ENCODE measurements at places on chromosomes 2 and 18.

- no peak for DNase-seq
Observed at GRCh38 chr2:175007510-175007909, 2.3 kb upstream of the CHN1 start.

DNA sequence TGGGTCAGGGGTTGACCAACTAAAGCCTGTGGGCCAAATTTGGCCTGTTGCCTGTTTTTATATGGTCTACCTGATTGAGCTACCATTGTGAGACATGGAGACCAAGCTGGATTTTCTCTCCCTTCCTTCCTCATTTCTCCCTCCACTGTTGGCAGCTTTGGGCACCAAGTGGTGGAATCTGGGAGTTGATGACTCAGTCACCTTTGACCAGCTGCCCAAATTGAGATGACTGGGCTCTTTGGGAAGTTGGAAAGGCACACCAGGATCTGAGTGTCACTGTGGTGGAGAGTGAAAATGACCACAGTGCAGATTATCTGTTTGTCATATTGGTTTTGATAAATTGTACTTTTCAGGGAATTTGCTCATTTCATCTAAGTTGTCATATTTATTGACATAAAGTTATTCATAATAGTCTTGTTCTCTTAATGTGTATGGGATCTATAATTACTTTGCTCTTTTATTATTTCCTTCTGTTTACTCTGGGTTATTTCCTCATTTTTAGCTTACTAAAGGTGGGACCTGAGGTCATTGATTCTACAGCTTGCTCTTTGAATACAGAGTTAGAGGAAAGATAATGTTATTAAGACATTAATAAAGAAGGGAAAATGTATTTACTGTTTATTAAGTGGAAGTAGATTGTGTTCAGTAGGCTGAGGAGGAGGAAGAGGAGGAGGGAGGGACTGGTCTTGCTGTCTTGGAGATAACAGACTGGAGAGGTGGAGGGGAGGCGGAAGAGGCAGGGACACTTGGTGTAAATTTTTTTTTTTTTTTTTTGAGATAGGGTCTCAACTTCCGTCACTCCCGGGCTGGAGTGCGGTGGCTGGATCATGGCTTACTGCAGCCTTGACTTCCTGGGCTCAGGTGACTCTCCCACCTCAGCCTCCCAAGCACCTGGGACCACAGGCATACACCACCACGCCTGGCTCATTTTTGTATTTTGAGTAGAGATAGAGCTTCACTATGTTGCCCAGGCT, 31.8 kb downstream of the AGFG1 start:
- no peak for DNase-seq

DNA sequence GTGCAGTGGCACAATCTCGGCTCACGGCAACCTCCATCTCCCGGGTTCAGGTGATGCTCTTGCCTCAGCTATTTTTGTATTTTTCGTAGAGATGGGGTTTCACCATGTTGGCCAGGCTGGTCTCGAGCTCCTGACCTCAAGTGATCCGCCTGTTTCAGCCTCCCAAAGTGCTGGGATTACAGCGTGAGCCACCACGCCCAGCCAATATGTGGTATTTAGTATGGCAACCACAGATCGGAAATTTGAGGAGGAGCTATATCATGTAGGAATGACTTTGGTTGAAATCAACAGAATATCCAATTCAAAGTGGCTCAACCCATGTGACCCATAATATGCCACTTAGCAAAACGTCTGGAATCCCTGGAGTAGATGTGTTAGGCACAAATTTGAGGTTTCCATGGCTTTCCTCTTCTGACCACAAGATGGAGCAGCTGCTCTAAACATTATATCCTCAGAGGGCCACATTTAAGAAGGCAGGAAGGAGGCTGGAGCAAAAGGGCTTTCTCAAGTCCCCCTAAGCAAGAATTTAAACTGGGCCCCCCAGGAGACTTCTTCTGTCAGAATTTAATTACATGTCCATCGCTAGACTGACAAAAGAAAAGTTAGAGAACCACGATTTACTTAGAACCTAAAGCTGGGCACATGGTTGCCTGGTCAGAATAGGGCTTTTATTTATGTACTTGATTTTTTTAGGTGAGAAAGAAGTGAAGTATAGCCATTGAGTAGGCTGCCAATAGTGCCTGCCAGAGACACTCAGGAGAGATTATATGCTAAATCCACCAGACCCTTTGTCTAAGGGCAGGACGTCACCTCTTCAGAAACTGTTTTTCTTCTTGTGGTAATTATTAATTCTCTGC, 49.6 kb upstream of the ITSN2 start:
- no peak for DNase-seq

DNA sequence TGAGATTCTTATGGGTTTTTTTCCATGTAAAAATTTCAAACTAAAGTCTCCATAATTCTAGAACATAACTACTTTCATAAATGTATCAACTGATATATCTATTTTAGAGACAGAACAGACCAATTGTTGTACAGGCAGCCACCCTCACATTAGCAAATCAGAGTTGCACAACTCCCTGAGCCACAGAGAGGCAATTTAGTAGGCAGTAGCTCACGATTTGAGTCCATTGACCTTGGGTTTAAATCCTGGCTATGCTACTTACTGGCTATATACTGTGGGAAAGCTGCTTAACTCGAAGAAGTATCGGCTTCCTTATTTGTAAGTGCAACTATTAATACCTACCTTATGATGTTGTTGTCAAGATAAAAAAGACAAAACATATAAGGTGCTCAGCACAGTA, 16.2 kb downstream of the MTIF2 start:
- DNase-seq: no peak

DNA sequence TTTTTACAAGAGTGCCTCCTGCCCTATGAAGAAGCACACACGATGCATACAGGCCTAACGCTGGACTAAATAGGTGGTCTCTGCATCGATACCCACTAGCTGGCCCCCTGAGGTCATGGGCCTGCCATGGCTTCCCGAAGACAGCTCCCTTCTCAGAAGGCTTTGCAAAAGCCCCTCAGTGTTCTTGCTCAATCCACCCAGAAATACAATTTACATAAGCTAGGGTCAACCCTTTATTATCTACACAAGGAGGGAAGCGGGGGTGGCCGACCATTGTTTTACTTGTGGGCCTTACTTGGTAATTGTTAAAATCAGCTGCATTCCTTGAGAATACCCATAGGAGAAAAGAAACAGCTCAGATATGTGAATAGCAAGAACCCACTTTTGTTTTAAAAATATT, 28.5 kb downstream of the UXS1 start:
- DNase-seq: no peak

DNA sequence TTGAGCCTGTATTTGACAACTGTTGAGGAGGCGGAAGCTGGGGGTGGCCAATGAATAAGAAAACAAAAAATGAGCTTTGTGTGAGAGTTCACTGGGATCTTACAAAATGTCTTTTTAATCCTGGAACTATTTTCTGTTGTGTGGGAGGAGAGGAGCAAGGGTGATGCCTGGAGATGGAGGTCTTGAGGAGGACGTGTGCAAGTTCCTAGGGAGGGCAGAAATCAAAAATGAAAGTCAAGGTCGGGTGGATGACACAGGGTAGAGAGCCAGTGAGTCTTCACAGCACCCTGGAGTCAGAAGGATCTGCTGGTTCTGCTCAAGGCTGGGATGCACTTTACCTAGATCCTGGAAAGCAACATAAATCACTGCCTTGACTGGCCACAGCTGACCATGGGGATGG, 180.3 kb upstream of the PKDCC start:
- no peak for DNase-seq

DNA sequence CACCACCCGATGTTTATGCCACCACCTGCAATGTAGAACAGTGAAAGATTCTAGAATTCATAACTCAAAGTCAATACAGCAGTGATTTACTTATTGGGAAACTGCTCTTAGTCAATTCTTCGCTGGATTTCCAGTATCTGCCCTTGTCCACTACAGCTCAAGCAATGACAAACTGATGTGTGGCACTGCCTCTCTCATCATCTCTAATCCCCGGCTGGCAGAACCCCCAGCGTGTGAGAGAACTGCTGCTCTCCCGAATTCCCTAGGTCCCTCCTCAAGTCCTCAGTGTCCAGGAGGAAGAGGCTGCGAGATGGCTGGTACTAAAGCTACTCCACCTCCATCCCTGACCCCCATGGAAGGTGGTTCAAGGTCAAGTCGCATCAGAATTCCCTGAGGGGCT, 1.6 kb downstream of the TXNL4A start:
- DNase-seq: no peak

DNA sequence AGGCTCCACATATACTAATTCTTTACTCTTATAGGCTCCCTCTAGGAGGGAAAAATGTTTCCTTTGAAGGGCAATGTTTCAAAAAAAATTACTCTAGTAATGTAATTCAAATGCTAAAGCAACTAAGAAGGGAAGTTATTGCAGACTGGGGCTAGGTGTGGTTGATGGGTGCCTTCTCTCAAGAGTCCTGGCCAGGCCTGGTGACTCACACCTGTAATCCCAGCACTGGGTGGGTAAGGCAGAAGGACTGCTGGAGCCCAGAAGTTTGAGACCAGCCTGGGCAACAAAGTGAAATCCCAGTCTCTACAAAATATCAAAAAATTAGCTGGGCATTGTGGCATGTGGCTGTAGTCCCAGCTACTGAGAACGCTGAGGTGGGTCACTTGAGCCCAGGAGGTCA, 31.2 kb upstream of the CDKL4 start:
- DNase-seq: no peak

DNA sequence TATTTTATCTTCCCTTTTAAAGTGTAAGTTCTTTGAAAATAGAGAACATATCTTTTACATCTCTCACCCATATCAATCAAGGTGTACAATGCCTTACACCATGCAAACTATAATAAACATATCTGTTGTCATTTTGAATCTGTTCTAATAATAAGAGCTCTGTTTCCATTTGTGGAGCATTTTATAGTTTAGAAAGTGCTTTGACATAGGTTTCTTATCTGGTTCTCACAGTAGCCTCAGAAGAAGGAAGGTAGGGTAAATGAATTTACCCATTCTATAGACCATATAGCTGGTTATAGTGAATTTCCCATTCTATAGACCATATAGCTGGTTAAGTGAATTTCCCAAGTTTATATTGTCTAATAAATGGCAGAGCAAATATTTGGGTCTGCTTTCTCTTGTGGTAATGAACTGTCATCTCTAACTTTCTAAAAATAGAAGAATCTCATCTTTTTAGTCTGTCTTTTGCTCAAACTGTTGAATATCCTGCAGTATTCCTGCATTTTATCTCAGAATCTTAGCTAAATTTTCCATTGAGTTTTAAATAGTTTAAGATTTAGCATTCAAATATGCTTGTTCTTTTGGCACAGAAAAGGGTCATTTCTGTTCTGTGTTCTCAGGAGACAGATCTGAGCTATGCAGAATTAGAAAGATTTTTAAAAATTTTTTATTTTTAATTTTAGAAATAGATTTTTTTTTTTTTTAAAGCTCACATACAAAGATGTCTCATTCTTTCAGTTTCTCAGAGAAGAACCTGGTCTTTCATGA, 80.7 kb upstream of the STON1 start:
- no peak for DNase-seq

DNA sequence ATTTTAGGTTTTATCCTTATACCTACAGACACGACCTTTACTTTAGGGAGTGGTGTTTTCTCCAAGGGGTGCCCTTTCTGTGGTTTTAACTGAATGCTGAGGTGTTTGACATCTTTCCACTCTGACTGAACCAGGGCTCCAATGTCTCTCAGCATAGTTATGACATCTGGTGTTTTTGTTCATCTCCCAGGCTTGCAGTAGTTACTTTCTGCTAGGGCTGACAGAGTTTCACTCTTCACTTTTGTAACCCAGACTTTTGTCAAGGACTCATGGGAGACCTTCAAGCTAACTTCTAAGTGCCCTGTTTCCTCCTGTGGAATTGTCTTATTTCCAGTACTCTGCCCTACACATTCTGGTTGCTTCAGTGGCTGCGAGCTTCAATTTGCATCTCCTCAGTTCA, 103.1 kb downstream of the CCDC85A start:
- DNase-seq: no peak

DNA sequence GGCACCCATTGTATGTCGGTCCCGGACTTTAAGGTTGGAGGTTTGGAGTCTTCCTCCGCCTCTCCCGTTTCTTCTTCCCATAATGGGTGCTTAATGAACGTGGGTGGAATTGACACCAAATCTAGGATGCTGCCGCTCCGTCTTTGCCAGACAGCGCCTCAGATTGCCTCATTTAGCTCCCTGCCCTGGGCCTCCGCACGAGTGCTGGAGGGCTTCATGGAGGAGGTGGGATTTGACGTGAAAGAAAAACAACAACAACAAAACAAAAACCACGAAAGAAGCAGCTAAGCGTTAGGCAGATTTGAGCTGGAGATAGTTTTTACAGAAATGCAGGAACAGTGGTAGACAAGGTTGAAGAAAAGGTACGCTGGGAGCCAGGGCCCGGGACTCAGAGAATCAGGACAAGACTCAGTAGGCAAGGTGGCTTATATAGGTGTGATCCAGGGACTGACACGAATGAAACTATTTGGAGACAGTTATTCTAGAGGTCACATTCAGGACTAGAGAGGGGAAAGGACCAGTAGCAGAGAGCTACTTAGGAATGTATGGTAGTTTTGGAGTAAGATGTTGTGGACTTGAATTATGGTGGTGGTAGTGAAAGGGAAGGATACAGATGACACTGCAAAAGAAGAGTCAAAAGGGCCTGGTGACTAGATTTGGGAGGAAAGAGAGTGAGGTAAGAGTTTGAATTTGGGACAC, 605 bp downstream of the ZNF2 start:
- DNase-seq: no peak

- DNase-seq: no peak
Observed at GRCh38 chr18:46299465-46300008, 195.4 kb downstream of the HAUS1 start.

- no peak for DNase-seq
Observed at GRCh38 chr2:158777077-158777476, 18.0 kb upstream of the DAPL1 start.

GRCh38 chr2:151853070-151853758, 25.0 kb upstream of the ARL5A start:
- DNase-seq: no peak

- DNase-seq: no peak
Observed at GRCh38 chr2:96081042-96081441, 35.3 kb downstream of the ADRA2B start.

DNA sequence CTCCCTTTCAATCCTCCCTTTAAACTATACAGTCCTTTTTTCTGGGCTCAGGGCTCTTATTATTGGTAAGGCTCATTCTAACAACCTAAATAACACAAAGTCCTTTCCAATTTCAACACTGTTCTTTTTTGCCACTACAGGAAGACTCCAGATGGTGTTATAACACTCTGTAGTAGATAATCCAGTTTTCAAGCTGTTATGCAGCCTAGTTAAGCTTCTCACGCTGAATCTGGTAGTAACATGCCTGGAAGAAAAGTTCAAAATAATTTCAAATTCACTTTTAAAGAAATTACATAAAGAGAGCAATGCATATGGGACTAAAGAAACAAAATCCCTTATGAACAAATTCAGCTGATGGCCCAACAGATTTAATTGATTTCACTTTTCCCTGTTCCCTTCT, 3.2 kb upstream of the MPP4 start:
- DNase-seq: no peak

- DNase-seq: no peak
Observed at GRCh38 chr2:188280811-188281222, 10.9 kb upstream of the GULP1 start.

DNA sequence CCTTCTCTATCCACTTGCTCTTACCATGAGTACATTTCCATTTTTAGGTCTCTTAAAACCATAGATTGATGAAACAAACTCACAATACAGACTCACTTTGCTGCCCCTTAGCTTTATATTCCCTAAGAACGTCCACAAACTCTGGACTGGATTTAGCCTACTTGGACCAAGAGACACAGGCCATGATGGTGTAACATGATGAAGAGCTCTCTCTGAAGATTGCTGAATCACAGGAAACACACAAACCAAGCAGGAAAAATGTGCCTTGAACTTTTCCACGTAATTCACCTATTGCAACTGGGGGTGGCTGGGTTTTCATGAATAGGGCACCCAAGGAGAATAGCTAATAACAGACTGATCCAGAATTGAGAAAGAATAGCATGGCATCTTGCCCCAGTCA, 201.7 kb upstream of the RBBP8 start:
- DNase-seq: no peak
